Neural progenitor cell (in vitro differentiated cells): ENCODE measurements at places on chromosomes 4 and X. TPM values are rescaled to one million over a fixed set of nuclear protein-coding genes. Genes with fewer than 3 reads are reported as not detected.

- H3K27ac ChIP-seq, result no peak overlapping the region
- no peaks in the 10 kb centered on the region for H3K36me3 ChIP-seq
- no peaks in the 10 kb centered on the region for H3K27me3 ChIP-seq
Measured at GRCh38 chr4:63492515-63492914, 916.7 kb downstream of the TECRL start.

DNA sequence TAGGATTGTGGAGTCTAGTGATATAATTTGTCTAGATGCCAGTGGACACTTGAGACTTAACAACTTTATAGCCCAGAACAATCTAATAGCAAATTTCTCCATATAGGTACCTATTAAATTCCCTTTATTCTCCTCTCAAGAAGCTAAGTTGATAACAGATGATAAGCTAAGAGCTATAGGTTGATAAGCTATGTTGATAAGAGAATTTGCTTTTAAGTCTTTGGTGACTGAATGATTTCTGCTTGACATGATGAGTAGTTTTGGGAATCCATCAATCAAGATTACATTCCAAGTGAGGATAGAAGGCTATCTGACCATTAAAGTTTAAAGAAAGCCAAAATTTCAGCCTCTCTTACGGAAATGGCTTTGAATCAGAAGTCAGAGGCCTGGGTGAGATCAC, 131.6 kb downstream of the EMCN start:
- no peak overlapping the region for H3K4me3 ChIP-seq
- H3K36me3 ChIP-seq, result no peaks in the 10 kb centered on the region
- DNase-seq, result no peak
- H3K27me3 ChIP-seq, result no peaks in the 10 kb centered on the region

DNA sequence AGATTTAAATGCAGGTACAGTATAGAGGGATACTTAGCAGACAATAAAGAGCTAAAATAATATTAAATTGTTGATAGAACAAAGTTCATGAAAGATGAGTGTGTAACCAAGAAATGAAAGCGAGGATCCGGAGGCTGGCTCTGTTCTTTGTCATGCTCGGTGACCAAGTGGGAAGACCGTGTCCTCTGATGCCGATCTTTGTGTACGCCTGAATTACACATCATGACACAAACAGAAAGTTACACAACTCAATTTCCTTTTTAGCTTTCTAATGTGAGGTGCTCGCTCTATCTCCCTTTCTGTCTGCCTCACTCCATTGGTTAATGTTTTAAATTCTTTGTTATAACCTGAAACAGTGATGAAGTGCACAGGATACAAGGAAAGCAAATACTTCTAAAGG, 114.8 kb upstream of the NEIL3 start:
- no peak for DNase-seq
- H3K4me1 ChIP-seq, result peaks cover 4% of the 10 kb centered on the region
- no peak overlapping the region for H3K4me3 ChIP-seq
- H3K36me3 ChIP-seq, result peaks cover 3% of the 10 kb centered on the region
- H3K27me3 ChIP-seq, result no peaks in the 10 kb centered on the region

DNA sequence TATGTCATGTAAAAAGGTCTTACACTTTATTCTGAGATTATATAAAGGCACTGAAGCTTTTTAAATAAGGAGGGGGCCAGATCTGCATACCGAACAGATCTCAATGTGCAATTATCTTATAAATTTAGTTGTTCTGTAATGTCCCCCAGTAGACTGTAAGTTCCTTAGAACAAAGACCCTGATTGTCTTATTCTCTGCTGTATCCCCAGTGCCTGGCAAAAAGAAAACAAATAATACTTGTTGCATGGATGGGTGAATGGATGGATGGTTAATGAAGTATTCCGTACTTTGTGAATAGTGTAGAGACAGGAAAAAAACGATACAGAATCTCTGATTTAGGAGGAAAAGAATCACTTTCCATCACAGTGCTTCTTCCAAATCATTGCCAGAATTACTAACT, 141.5 kb downstream of the CHM start:
- peaks cover 4% of the 10 kb centered on the region for H3K4me1 ChIP-seq
- no peak overlapping the region for H3K4me3 ChIP-seq
- H3K36me3 ChIP-seq, result peaks cover 3% of the 10 kb centered on the region
- no peak for DNase-seq

DNA sequence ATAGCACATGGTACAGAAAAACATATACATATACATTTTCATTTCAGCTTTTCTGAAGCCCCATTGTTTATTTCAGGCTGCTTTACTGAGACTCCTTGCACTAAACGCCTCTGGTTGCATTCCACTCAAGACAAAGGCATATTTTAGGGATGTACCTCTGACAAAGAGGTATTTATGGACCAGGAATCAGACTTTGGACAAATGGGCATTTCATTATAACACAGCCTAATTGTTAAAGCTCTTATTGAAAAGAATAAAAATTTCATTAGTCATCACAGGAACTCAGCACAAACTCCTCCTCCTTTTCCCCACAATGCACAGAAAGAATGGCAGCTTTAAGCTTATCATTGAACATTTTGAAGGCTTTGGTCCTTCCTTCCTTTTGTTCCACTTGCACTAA, 62.9 kb upstream of the UGT8 start:
- H3K36me3 ChIP-seq, result no peaks in the 10 kb centered on the region
- peaks cover 15% of the 10 kb centered on the region for H3K4me1 ChIP-seq
- no peak overlapping the region for H3K27ac ChIP-seq
- no peak overlapping the region for H3K4me3 ChIP-seq
- DNase-seq, result peak; percentile 5
- no peaks in the 10 kb centered on the region for H3K27me3 ChIP-seq

GRCh38 chr4:142473960-142474338, 372.2 kb downstream of the INPP4B start:
- H3K4me3 ChIP-seq, result no peak overlapping the region
- H3K27me3 ChIP-seq, result no peaks in the 10 kb centered on the region
- no peaks in the 10 kb centered on the region for H3K4me1 ChIP-seq
- DNase-seq, result no peak
- H3K36me3 ChIP-seq, result no peaks in the 10 kb centered on the region

- peaks cover 33% of the 10 kb centered on the region for H3K4me1 ChIP-seq
- no peaks in the 10 kb centered on the region for H3K27me3 ChIP-seq
- no peaks in the 10 kb centered on the region for H3K36me3 ChIP-seq
- no peak for DNase-seq
- H3K4me3 ChIP-seq, result no peak overlapping the region
Measured at GRCh38 chr4:41148931-41149330, 65.4 kb downstream of the APBB2 start.

GRCh38 chr4:94534401-94535312, 82.9 kb downstream of the PDLIM5 start:
- no peak for DNase-seq
- H3K27ac ChIP-seq, result no peak overlapping the region
- H3K4me1 ChIP-seq, result peaks cover 50% of the 10 kb centered on the region

DNA sequence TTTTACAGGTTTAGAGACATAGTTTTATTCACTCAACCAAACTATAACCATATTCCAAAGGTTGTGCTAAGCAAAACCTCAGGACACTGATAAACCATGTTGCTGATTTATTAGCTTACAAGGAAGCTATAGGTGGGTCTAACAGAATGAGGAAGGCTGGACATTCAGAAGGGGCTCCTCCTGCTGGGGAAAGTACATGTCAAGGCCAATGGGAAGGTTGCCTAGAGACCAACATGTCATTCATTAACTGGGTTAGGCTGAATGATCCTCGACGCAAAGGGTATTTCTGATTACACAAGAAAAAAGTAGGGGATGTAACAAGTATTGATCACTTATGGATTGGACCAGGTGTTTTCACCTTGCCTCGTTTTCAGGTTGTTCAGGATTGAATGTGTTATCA, 30.3 kb downstream of the SLC10A6 start:
- H3K4me3 ChIP-seq, result no peak overlapping the region
- H3K4me1 ChIP-seq, result no peaks in the 10 kb centered on the region
- no peak overlapping the region for H3K27ac ChIP-seq
- no peaks in the 10 kb centered on the region for H3K27me3 ChIP-seq

- no peak for DNase-seq
- no peaks in the 10 kb centered on the region for H3K4me1 ChIP-seq
- no peak overlapping the region for H3K27ac ChIP-seq
- H3K4me3 ChIP-seq, result no peak overlapping the region
- H3K27me3 ChIP-seq, result no peaks in the 10 kb centered on the region
Measured at GRCh38 chrX:72069350-72070160, 62.2 kb downstream of the RTL5 start.

GRCh38 chrX:39499996-39500395, 597.8 kb downstream of the BCOR start:
- H3K4me1 ChIP-seq, result no peaks in the 10 kb centered on the region
- no peaks in the 10 kb centered on the region for H3K27me3 ChIP-seq
- no peaks in the 10 kb centered on the region for H3K36me3 ChIP-seq
- no peak overlapping the region for H3K4me3 ChIP-seq

GRCh38 chr4:152571770-152572169, 35.9 kb upstream of the FBXW7 start:
- H3K4me1 ChIP-seq, result no peaks in the 10 kb centered on the region
- no peak overlapping the region for H3K27ac ChIP-seq
- H3K36me3 ChIP-seq, result no peaks in the 10 kb centered on the region
- no peak for DNase-seq

DNA sequence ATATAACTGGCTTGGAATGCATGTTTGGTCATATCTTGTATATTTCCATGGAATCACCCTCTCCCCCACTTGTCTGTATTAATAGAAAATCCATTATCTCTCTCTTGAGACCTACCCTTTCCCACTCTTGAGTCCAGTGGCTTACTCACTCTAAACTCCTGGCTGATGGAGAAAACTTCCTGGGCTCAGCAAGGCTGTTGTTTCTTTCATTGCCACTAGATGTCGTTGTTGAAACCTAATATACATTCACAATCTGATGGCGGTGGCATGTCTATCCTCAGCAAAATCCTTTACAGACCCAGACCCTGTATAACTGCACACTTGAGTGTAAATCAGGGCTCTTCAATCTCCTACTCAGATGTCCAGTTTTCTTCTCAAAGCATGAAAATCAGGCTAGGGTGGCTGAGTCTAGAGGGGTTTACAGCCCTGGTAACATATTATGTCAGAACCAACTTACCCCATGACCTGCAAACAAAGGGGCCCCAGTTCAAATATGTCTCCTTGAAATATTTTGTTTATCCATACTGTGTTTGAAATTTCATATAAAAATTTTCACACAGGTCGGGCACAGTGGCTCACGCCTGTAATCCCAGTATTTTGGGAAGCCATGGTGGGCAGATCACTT, 70.0 kb upstream of the FAM241A start:
- peak; percentile 68 for DNase-seq
- no peaks in the 10 kb centered on the region for H3K36me3 ChIP-seq
- H3K4me1 ChIP-seq, result no peaks in the 10 kb centered on the region
- no peaks in the 10 kb centered on the region for H3K27me3 ChIP-seq
- H3K4me3 ChIP-seq, result no peak overlapping the region
- no peak overlapping the region for H3K27ac ChIP-seq

GRCh38 chrX:9704876-9705465, 60.7 kb downstream of the GPR143 start:
- no peaks in the 10 kb centered on the region for H3K27me3 ChIP-seq
- H3K36me3 ChIP-seq, result no peaks in the 10 kb centered on the region
- no peak overlapping the region for H3K27ac ChIP-seq
- DNase-seq, result no peak
- H3K4me1 ChIP-seq, result no peaks in the 10 kb centered on the region

DNA sequence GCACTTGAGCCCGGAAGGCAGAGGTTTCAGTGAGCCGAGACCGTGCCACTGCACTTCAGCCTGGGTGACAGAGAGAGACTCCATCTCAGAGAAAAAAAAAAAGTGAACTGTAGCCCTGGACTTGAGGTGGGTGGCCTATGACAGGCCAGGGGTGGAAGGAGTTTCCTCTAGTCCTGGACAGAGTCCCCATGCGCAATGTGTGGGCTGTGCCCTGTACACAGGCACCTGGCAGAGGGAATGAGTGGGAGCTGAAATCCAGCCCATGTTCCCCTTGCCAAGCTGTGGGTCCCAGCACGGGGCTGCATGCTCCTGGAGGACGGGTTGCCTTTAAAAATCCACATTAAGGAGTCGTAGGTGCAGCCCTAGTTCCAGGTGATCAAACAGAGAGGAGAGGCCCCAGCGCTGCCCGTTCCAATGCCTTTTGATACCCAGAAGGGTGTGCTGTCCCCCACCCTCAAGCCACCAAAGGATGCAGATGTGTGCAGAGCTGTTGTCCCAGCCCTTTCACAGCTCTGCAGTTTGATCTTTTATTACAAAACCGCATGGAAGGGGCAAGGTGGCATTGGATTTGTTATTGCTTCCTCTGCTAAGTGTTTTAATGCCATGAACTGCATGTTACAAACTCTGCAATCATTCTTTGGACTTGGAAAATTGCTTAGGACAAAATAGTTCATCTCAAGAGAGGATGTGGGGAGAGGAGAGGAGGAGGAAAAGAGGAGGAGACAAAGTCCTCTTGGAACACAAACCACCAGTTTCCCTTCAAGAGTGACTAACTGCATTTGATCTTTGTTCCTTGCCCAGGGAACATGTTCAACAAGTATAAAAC, 38.0 kb upstream of the PDK3 start:
- H3K4me3 ChIP-seq, result no peak overlapping the region
- no peak for DNase-seq
- no peaks in the 10 kb centered on the region for H3K4me1 ChIP-seq
- H3K27me3 ChIP-seq, result no peaks in the 10 kb centered on the region

DNA sequence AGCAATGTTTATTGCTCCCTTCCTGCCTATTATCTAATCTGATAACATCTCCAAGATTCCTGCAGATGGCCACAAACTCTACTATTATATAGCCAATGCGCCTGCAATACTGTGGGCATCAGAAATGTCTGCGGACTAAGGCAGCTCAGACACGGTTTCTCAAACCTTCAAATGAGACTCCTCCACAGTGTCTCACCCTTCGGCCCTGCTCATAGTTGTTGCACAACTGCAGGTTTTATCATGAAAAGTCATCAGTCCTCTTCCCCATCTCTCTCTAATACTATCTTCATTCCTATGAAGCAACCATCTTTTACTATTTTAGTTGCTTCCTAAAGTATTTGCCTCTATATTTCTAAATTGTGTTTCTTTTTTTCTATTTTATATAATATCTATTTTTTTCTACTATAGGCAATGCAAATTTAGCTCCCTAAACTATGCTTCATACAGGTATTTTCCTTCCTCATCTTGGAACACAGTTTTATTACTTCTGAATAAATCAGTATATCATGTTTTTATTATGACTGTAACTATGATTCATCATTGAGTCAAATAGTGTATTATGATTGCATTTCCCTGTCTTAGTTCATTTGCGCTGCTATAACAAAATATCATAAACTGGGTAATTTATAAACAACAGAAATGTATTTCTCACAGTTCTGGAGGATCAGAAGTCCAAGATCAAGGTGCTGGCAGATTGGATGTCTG, 129.7 kb upstream of the EDNRA start:
- DNase-seq, result no peak
- H3K36me3 ChIP-seq, result no peaks in the 10 kb centered on the region
- H3K27me3 ChIP-seq, result no peaks in the 10 kb centered on the region

NELFA gene
- 18.0 and 50.3 TPM in 2 replicates for total RNA-seq

DCAF12L1 gene
- 0.77 and 2.0 TPM in 2 replicates for total RNA-seq

ATP2B3 gene
- total RNA-seq, result 0.59 TPM in 1 of 2 replicates, not detected in the other

SNX12 gene
- 58.1 and 82.9 TPM in 2 replicates for total RNA-seq

NEUROG2 gene
- 0.09 and 0.90 TPM in 2 replicates for total RNA-seq

FREM3 gene
- not detected in 2 replicates for total RNA-seq

DCUN1D4 gene
- 98.7 and 180 TPM in 2 replicates for total RNA-seq

TCP11X2 gene
- total RNA-seq, result 0.88 and 1.1 TPM in 2 replicates

CLNK gene
- total RNA-seq, result not detected in 2 replicates

UGT2B28 gene
- total RNA-seq, result not detected in 2 replicates

ZNF182 gene
- total RNA-seq, result 9.8 and 15.2 TPM in 2 replicates
